ENCODE measurements at places on chromosomes 1 and 21. TPM values are rescaled to one million over a fixed set of nuclear protein-coding genes. Genes with fewer than 3 reads are reported as not detected.

The PHLDA3 gene
- total RNA-seq: 120 TPM

The SLC26A9 gene
- total RNA-seq: not detected

The MAD2L2 gene
- total RNA-seq: 33.6 TPM

The ADAM30 gene
- not detected for total RNA-seq

The SYDE2 gene
- total RNA-seq: 13.1 TPM

The SEMA6C gene
- 9.2 TPM for total RNA-seq

The GUCA2A gene
- total RNA-seq: not detected

The SPRR1A gene
- total RNA-seq: not detected

The C1orf185 gene
- not detected for total RNA-seq

The EFHD2 gene
- total RNA-seq: 7.9 TPM

The VWA5B1 gene
- total RNA-seq: not detected

The ODF2L gene
- 26.7 TPM for total RNA-seq

The KMO gene
- not detected for total RNA-seq

The PER3 gene
- total RNA-seq: 6.0 TPM

The TCHH gene
- not detected for total RNA-seq

The SPRR2E gene
- total RNA-seq: not detected

The OR2L8 gene
- total RNA-seq: not detected

The AHCTF1 gene
- 21.3 TPM for total RNA-seq

The AK2 gene
- total RNA-seq: 86.1 TPM

The NBPF1 gene
- 67.7 TPM for total RNA-seq

The PLCH2 gene
- 3.2 TPM for total RNA-seq

The CD34 gene
- 0.12 TPM for total RNA-seq

The FNBP1L gene
- 48.3 TPM for total RNA-seq

The S100A12 gene
- not detected for total RNA-seq

The AMY2A gene
- not detected for total RNA-seq

The VWA1 gene
- 27.2 TPM for total RNA-seq

The DHX9 gene
- 116 TPM for total RNA-seq

The PDPN gene
- 1.3 TPM for total RNA-seq

The LCE2B gene
- total RNA-seq: not detected

The CRP gene
- not detected for total RNA-seq

The RGSL1 gene
- not detected for total RNA-seq

The SPRR4 gene
- not detected for total RNA-seq

The OR2T35 gene
- total RNA-seq: not detected
